ENCODE measurements at places on chromosomes 1 and 21.

- no peak for DNase-seq
Measured at GRCh38 chr21:45470087-45470515, 65.1 kb downstream of the COL18A1 start.

- no peak for DNase-seq
Measured at GRCh38 chr1:219587801-219588561, 24.9 kb downstream of the ZC3H11B start.

DNA sequence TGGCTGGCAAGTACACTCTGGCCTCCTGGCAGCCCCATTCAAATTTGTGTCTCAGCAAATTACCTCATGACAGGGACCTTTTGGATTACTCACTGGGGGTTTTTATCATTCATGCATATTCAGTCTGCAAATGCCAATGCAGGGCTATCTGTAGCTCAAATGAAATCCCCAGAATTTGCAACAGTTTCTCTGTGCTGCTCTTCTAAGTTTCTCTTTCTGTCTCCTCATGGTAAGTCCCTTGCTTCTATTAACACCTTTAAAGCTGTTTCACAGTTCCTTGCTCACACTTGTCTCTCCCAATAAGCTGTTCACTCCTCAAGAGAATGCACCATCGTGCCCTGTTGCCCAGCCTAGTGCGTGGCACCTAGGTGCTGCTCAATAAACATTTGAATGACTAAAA lies 3.3 kb upstream of the FAM78B start:
- DNase-seq: no peak

DNA sequence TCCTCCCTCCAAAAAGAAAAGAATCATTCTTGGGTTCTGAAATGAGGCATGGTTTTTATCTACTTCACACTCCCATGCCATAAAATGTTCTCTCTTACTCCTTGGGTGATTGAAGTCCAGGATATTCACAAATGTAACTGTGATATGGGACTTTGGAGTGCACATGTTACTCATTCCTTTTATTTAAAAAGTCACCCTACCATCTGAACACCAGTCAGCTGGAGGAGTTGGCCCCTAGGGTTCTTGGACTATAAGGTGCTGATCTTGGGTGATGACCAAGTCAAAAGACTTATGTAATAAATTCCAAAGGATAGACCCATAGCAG lies 128.4 kb downstream of the CLIC6 start:
- no peak for DNase-seq

GRCh38 chr1:225435957-225436392 lies 8.1 kb upstream of the LBR start:
- DNase-seq: no peak

- no peak for DNase-seq
Measured at GRCh38 chr21:45937721-45938452, 43.7 kb upstream of the COL6A1 start.

DNA sequence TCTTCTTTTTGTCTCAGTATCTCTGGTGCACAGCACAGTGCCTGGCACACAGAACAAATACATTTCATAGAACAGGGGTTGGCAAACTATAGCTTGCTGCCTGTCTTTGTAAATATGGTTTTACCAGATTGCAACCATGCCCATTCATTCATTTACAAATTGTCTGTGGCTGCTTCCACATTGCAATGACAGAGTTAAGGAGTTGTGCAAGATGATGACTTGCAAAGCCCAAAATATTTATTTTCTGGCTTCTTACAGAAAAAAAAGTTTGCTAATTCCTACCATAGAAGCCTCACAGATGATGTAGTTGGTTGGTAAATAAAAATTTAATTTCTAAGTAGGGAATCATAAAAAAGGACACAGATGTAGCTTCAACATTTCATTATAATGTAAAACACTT lies 11.2 kb upstream of the HMGB4 start:
- no peak for DNase-seq

- DNase-seq: no peak
Measured at GRCh38 chr1:217135987-217136894, 413.0 kb upstream of the ESRRG start.

DNA sequence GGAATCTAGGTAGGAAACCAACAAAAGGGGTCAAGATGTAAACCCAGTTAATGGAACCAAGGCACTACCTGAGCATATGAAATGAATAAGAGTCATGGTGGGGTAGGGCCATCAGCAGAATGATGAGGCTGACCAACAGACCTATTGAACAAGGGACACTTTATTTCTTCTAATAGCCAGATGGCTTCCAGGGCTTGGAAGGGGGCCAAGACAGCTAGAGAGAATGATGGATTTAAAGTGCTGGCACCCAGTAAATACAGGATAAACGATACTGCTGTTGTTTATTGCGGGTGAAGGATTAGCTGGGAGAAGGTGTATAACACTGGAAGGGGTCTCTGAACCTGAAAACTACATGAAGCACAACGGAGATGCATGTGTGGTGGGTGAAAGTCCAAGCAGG lies 15.6 kb downstream of the DDAH1 start:
- DNase-seq: no peak

DNA sequence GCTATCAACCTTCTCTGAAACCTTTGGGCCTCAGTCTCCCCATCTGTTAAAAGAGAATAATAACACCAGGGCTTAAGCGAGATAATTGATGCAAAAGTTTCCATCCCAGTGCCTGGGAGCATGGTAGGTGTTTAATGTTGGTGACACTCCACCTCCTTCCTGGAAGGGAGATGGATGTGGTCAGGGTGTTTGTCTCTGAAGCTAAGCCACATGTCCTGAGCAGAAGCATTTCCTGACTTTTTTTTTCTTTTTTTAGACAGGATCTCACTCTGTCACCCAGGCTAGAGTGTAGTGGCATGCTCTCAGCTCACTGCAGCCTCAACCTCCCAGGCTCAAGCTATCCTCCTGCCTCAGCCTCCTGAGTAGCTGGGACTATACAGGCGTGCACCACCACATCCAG lies 72.6 kb upstream of the HMGB4 start:
- DNase-seq: no peak

- DNase-seq: no peak
Measured at GRCh38 chr1:246447501-246447900, 59.6 kb downstream of the SMYD3 start.

DNA sequence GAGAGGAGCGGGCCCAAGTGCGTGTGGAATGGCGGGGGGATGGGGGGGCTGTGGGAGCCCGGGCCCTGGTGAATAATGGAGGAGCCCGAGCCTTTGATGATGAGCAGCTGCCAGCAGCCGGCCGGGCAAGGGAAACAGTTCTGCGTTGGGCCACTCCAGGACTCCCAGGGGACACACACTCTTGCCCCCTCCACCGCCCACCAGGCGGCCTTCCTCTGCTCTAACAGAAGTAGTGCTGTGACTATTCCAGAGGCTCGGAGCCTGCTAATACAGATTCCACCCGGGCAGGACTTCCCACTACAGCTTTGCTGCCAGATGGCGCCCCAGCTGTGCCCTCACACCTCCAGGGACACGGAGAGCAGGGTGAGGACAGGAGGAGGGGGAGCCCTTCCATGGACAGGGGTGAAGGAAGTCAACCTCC lies 48.2 kb upstream of the LRP8 start:
- peak; percentile 7 for DNase-seq

- DNase-seq: no peak
Measured at GRCh38 chr1:216805233-216805632, 82.0 kb upstream of the ESRRG start.

- no peak for DNase-seq
Measured at GRCh38 chr1:75720820-75721219, 3.7 kb upstream of the ACADM start.

DNA sequence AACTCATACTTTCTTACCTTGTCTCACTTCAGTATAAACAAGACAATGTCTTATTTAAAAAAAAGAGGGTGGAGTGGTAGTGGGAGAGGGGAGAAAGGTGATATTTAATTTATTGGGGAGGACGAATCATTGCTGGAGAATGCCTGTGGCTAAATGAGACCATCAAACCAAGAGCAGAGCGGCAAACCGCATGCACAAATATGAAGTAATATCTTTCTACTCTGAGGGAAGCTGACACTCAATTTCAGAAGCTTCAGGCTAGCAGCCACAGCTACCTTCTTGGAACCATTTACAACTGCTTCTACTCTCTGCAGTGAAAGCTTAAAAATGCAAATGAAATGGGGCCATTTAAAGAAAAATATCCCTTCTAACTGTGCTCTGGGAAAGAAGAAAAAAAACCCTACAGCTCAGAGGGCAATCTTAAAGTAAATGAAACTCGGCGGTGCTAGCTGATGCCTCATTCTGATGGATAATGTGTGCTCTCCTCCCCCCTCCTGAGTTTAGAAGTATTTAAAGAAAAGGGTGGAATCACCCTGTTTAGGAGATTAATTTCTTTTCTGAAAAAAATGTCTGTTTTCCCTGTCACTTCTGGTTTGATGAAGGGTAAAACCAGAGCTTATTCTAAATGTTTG lies 178.2 kb upstream of the CAMK1G start:
- DNase-seq: no peak

DNA sequence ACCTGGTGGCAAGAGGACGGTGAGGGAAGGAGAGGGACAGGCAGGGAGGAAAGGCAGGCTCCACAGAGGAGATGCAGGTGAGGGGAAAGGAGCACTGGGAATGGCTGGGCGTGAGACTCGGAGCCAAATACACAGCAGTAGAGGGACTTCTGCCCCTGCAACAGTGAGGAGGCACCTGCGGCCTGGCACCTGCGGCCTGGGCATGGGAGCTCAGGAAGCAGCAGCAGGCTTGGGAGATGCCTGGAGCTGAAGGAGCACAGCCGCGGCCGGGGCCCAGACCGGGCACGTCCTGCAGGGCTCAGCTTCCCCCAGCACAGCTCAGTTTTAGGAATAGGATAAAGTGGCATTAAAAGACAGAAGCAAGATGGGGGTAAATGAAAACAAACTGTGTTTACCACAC lies 20.9 kb upstream of the TSPEAR start:
- DNase-seq: no peak

- DNase-seq: no peak
Measured at GRCh38 chr1:44539991-44540730, 134.1 kb downstream of the TMEM53 start.

GRCh38 chr1:225260319-225260718 lies 167.5 kb downstream of the LBR start:
- DNase-seq: no peak

DNA sequence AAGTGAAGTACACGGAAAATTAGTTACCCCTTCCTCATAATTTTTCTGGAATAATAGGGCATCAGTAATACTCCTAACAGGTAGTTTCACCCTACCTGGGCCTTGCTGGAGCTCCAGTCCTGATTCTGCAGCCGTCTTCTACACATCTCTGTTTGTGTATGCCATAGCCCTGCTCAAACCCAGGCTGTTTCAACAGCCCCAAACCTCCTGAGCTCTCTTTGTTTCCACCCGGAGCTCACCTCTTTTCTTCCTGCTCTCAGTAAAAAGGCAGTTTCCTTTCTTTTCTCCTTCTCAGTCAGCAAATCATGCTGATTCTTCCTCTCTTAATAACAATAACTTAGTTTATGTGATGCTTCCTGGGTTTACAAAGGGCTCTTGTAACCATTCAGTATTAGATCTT lies 355.1 kb upstream of the RUNX1 start:
- DNase-seq: no peak

- DNase-seq: no peak
Measured at GRCh38 chr1:64769482-64769881, 24.6 kb downstream of the RAVER2 start.

GRCh38 chr1:46464915-46465314 lies 24.7 kb upstream of the DMBX1 start:
- no peak for DNase-seq

DNA sequence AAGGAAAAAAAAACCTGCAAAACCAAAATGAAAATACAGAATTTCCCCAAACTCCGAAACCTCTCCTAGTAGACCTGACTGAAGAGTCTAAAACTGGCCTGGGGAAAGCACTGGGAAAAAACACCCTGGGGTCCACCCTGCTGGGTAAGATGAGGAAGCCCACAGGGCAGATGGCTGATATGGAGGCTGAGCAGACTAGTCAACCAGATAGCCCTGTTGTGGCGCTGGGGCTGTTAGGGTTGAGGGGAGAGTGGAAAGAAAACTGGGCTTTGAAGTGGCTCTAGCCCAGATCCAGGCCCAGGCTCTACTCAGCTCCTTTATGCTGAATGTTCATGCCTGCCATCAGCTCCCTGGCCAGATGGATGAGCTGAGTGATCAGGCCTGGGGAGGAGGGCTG lies 6.8 kb upstream of the SLAMF1 start:
- DNase-seq: no peak

DNA sequence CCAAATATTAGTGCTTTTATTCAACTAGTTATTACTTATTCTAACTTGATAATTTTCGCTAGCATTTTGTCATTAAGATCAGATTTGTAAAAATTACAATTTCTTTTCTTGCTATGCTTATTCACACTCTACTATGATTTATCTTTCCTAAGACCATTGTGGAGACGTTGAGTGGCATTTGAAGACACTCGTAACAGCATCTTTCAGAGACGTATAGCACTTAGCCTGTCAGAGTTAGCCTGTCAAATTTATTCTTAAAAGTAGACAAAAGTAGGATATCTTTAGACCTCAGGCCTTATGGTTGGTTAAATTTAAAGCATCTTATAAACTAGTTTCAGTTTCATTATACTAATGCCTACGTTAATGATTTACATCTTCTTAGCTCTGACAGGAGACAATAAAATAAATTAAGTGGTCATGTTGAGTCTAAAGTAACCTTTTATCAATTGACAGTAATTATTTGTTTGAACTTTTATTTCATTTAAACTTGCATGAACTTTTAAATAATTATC lies 1410.1 kb downstream of the MRPL39 start:
- no peak for DNase-seq

- no peak for DNase-seq
Measured at GRCh38 chr1:9842073-9842711, 18.4 kb upstream of the CLSTN1 start.

Data from activated CD8-positive, alpha-beta memory T cell treated with anti-CD3 and anti-CD28 coated beads, Interleukin-2, amount 50 U/mL, for 4 hours (primary cell).